ENCODE measurements at places on chromosomes 5 and 9.

GRCh38 chr5:2128686-2129355 is 246.1 kb upstream of the IRX4 start:
- DNase-seq = no peak

DNA sequence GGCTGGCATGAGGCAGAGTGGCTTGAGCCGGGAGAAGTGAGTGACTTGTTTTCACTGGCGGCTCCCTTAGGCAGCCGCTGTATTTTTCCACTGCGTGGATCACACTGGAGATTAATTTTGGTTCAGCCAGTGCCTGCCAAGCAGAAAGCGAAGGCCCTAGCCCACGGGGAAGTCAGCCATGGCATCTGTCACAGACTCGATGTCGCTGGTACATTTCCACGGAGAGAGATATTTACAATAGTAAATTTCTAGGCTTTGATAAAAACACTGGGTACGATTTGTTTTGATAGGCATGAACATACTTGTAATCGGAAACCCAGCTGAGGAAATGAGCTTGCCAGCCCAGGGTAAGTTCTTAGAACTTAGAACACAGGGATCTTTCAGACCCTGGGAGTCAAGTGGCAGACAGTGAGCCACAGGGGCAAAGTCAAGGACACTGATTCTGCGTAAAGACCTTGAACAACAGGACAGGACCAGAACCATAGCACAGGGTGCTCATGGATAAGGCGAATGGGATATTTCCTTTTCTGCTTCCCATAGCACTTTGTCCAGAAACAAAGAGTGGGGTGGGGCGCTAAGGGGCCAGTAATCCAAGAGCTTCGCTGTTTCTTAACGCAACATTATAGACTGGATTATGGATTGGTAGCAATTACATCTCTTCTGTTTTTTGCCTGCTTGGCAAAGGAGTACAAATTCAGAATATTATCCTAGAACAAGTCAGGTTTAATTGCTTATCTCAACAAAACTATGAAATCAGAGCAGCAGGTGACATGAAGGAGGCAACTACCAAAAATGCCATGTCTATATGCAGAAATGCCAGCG is 4.5 kb downstream of the DUSP1 start:
- DNase-seq = peak; percentile 17

GRCh38 chr5:16744164-16744880 is 127.5 kb upstream of the RETREG1 start:
- no peak for DNase-seq

GRCh38 chr5:116579144-116579543 is 4.5 kb upstream of the SEMA6A start:
- DNase-seq = no peak

DNA sequence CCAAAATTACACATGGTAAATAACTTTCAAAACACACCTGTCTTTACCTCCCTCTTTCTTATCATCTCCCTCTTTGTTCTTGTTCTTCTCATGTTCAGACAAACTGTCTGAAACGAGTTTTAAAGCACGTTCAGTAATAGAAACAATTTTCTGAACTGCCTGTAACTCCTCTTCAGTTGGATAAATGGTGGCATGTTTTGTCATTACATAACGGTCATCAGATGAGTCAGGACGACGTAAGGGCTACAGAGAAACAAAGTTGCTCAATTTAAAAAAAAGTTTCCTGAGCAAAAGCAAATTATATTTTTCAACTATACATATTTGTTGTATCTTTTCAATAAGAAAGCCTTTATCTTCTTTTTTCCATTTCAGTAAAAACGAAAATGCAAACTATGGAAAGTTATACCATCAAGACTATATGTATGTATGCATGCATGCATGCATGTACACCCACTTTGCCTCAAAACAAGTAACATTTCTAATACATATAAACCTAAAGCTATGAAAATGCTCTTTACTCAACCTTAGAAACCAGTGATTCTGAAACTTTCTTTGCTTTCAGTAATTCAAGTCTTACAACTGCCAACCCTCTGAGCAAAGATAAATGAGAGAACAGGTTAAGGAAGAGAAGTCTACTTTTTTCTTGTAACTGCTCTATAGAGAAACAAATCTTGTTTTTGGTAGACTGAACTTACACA is 56.0 kb downstream of the ZFR start:
- no peak for DNase-seq

GRCh38 chr9:89923961-89924504 is 319.2 kb downstream of the GADD45G start:
- peak; percentile 41 for DNase-seq

DNA sequence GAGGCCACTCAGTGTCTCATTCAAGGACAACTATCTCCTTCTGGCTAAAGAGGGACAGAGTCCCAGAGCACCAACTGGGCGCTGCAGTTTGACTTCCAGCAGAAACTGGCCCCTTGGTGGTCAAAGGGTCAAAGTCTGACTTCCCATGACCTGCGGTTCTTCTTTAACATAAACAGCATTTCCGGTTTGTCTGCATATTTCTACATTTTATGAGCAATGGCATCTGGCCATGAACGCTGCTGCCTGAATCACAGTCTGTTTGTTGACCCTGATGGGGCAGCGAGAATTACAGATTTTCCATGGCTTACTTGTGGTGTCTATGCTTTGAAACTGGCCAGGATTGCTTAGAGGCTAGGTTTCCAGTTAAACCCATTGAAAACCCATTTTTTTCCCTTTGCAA is 1.3 kb downstream of the TNFSF15 start:
- DNase-seq = no peak

DNA sequence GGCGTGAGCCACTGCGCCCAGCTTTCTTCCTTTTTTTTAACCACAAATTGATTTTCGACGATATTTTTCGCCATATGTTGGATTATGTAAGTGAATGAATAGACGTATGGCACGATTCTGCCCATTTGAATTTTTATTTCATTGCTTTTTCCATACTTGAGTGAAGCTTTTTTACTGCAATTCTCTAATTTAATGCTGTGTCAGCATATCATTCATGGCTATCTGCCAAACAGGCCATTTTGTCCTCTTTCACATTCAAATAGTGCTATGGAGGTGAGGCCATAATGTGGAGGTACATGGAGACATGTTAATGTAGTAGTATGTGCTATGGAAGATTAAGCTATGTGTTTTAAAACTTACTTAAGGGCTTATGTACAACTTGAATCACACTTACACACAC is 152.1 kb upstream of the TUSC1 start:
- no peak for DNase-seq

DNA sequence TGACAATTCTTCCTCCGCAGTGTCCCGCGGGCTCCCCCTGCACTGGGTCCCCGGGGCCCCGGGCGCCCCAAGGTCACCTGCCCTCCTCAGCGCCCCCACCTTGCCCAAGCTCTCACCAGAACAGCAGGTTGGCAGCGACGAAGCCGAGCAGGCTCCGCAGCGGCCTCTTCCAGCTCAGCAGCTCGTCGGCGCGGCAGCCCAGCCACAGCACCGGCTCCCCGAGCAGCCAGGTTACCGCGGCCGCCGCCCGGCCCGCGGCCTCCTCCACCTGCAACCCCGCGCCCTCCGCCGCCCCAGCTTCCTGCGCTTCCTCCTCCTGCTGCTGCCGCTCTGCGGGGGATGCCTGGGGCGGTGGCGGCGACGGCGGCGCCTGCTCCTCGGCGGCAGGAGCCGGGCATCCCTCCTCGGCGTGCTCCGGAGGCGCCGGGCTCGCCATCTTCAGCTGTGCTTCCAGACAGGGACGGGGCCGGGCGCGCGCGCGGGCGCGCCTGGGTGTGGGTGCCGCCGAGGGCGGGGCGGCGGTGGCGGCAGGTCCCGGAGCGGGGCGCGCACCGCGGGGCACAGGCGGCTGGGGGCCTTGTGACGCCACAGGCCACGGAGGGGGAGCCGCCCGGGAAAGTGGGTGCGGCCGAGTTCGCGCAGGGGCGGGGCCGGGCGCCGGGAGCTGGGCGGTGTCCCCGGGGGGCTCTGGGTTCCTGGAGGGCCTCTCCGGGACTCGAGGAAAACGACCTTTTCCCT is at the start of gene RETREG1:
TSS of gene RETREG1 (minus strand) at position 462 of the 738 bp plus-strand sequence. CDS start at position 436, 26 bp downstream.
- peak; percentile 92 for DNase-seq

- DNase-seq = no peak
These were observed 17.4 kb upstream of the ENTREP1 start for GRCh38 chr9:69307446-69308205.

DNA sequence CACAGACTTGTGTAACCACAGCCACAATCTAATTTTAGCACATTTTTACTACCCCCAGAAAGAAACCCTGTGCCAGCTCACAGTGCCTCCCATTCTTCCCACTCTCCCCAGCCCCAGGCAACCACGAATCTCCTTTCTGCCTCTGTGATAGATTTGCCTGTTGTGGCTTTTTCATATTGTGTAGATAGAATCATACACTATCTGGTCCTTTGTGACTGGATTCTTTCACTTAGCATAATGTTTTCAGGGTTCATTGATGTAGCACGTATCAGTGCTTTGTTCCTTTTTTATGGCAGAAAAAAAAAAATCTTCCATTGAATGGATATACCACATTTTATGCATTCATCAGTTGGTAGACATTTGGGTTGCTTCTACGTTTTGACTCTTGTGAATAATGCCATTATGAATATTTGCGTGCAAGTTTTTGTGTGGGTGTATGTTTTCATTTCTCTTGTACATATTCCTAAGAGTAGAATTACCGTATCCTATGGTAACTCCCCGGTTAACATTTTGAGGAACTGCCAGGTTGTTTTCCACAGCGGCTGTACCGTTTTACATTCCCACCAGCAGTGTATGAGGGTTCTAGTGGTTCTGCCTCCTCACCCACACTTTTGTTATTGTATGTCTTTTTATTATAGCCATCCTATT is 64.5 kb downstream of the RCL1 start:
- no peak for DNase-seq

DNA sequence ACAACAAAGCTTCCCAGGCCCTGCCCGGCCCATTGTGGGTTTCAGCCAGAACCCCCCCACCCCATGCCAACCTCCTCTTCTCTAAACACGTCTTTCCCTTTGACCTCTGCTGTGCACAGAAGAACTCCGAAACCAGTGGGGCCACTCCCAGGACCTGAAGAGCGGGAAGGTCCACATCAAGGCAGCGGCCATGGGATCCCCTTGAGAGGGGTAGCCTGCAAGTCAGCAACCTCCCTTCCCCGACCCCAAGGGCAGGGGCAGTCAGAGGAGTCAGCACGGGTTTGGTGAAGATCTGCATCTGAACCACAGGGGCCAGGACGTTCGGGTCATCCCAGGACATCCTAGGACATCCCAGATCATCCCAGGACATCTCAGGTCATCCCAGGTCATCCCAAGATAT is 379.9 kb upstream of the IRX4 start:
- DNase-seq = no peak

GRCh38 chr9:124329206-124329792 is 71.5 kb downstream of the NEK6 start:
- no peak for DNase-seq

- peak; percentile 31 for DNase-seq
These were observed 3.5 kb upstream of the LRRC14B start for GRCh38 chr5:187617-188451.

DNA sequence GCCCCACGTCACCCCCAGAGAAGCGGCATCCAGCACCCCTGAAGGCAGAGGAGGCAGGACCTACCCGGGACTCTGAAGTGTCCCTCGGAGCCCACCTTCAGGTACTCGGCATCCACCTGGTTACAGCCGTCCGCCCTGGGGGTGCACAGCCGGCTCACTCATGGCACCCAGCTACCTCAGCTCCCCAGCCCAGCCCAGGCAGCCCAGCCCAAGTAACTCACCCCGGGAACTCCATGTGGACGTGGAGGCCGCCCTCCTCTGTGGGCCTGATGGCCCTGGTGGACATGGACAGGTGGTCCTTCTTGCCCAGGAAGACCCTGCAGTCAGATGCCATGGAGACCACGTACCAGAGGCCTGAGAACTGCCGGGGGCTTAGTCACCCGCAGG is 676 bp downstream of the LCN15 start:
- no peak for DNase-seq

GRCh38 chr9:114228016-114228808 is 72.9 kb downstream of the COL27A1 start:
- no peak for DNase-seq

DNA sequence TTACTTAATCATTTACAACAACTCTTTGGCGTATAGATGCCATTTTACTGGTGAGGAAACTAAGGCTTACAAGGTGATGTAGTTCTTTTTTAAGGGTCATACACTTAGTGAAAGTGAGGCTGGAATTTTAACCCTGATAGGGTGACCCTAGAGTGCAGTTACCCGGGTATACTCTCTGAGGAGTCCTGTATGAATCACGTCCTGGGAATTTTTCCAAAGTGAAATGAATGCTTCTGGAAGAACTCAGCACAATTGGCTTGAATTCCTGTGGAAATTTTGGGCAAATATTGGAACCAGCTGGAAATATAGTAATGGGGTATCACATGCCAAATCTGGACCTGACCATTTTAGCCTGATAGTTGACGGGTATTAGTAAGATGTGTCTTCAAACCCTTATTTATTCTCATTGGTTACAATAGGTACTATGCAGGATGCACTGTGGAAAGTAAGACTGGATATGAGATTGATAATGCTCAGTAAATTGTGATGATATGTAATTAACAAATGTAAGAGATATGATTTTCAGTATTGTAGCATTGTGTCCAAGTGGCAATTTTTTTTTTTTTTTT is 14.8 kb downstream of the SUB1 start:
- DNase-seq = no peak

- peak; percentile 96 for DNase-seq
These were observed 127.2 kb downstream of the PDE8B start for GRCh38 chr5:77337686-77338085.

- DNase-seq = peak; percentile 89
These were observed 1.0 kb downstream of the SET start for GRCh38 chr9:128689820-128690683.

DNA sequence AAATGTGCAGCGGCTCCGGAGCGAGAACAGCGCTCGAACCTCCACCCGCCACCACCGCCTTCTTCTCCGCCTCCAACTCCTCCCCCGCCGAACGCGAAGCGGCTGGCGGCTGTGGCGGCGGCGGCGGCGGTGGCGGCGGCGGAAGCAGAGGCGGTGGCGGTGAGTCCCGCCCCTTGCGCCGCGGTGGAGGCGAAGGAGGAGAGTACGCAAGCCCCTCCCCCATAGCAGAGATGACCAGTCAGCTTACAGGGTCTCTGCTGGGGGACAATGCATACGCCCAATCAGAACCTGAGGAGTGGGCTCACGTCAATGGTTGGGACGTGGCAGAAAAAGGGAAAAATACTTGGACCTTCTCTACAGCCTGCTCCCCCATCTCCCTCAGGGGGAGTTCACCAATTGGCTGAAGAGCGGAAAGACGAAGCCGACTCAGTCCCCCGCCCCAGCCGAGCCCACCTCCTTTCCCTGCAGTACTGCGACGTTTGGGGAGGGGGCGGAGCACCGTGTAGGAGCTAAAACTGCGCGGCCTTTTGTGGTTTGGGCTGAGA is at the start of gene PJA2:
TSS of gene PJA2 (minus strand) at position 131 of the 545 bp plus-strand sequence. CDS start 26,541 bp downstream, outside the sequence.
- peak; percentile 100 for DNase-seq

DNA sequence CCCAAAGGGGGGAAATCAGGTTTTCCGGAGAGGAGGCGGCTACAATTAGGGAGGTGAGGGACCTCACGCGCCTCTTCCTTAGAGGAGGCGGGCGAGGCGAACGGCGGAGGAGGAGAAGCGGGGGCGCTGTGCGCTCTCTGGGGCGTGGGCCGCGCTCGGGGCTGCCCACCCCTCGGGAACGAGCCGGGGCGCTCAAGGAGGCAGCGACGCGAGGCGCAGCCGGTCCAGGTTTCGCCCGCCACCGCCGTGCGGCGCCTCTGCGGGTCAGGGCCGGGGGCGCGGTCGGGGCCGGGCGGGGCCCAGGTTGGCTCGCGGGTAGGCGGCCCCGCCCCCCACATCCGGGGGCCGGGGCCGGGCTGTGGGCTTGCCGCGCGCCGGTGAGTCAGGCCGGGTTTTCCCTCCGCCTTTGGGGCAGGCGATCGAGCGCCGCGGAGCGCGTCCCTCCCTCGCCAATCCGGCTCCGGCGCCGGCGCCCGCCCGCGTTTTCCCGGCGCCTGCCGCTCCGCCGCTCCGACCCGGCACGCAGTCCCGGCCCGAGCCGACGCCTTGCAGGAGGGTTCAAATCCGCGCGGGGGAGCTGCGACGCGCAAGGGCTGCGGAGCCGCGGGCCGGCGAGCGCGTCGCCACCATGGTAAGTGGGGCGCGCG is at the start of gene N4BP3:
TSS of gene N4BP3 (plus strand) at position 392 of the 647 bp plus-strand sequence. CDS start 6,052 bp downstream, outside the sequence.
- peak; percentile 92 for DNase-seq

Data from NCI-H69 (cell line).